SHP77 treated with DMSO at 0.1 percent for 48 hours (cell line): ENCODE measurements at places on chromosomes 12 and 14.

DNA sequence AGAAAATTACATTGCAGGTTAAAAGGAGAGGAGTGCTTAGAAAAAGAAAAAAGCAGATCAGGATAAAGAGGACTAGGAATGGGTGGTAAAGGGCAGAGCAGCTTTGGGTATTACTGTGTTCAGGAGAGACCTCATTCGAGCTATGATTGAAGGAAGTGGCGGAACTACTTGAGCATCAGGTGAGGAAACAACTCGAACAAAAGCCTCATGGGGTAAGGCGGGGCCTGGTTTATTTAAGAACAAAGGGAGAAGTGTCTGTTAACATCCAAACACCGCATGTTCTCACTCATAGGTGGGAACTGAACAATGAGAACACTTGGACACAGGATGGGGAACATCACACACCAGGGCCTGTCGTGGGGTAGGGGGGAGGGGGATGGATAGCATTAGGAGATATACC lies 444.6 kb upstream of the CCDC196 start:
- DNase-seq = no peak

- DNase-seq = no peak
Measured at GRCh38 chr14:44866770-44867169, 95.0 kb downstream of the KLHL28 start.

GRCh38 chr14:25237845-25238244 lies 187.9 kb upstream of the STXBP6 start:
- DNase-seq = no peak

DNA sequence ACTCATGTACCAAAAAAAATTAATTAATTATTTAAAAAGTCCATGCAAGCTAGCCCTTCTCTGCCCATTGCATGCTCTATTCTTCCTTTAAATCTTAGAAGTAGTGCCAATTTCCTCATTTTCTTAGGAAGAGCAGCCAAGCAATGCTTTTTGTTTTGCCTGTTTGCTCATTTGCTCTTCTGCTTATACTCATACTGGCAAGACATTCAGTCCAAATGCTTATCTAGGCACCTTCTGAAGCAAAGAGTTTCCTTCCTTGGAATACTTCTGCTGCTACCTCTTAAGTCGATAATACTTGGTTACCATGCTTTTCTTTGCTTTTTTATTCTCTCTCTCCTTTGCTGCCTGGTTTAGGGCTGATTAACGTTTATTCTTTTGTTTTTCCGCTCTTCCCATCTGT lies 1318.3 kb downstream of the AACS start:
- DNase-seq = no peak

DNA sequence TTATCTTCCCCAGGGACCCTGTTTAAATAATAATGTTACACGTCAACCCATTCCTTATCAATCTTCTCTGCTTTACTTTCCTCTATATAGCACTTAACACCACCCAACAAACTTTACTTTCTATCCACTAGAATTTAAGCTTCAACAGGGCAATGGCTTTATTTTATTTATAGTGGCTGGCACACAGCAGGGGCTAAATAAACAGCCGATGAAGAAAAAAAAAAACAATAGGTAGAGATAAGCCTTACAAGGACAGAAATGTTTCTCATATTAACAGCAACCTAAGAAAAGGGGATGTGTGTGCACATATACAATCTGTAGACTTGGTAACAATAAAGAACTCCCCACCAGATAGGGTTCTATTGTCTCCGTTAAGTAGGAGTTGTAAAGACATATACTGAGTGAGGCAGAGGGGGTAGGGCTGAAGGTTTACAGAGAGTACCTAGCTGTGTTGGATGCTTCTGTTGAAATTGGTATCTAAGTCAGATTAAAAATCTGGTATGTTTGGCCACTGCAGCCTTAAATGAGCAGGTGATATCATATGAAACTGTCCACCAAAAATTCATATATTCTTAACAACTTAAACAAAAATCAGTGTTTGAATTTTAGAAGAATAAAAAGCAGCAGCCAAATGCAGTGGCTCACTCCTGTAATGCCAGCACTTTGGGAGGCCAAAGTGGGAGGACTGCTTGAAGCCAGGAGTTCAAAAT lies 24.7 kb upstream of the AP4S1 start:
- DNase-seq = no peak

- no peak for DNase-seq
Measured at GRCh38 chr12:47317175-47317915, 237.6 kb upstream of the AMIGO2 start.
